GDM1 (cell line): ENCODE measurements at places on chromosomes 7 and 10.

- DNase-seq: no peak
These were observed 15.8 kb upstream of the MPP7 start for GRCh38 chr10:28318626-28319025.

GRCh38 chr7:120505770-120506169 is 232.8 kb downstream of the KCND2 start:
- no peak for DNase-seq

DNA sequence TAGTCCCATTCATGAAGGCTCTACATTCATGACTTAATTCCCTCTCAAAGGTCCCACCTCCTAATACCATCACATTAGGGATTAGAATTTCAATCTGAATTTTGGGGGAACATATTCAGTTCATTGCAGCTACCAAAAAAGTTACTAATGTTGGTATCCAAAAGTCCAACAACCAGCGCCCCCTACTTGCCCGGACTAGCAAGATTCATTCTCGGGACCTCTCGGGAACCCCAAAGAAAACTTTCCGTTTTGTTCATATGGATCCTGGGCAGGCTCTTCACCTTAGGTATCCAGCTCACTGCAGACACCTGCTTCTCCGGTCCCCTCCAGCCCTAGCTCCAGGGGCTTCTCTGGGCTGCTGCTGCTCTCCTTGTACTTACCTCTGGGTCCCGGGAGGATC is 8.9 kb upstream of the GRK5 start:
- DNase-seq: no peak

DNA sequence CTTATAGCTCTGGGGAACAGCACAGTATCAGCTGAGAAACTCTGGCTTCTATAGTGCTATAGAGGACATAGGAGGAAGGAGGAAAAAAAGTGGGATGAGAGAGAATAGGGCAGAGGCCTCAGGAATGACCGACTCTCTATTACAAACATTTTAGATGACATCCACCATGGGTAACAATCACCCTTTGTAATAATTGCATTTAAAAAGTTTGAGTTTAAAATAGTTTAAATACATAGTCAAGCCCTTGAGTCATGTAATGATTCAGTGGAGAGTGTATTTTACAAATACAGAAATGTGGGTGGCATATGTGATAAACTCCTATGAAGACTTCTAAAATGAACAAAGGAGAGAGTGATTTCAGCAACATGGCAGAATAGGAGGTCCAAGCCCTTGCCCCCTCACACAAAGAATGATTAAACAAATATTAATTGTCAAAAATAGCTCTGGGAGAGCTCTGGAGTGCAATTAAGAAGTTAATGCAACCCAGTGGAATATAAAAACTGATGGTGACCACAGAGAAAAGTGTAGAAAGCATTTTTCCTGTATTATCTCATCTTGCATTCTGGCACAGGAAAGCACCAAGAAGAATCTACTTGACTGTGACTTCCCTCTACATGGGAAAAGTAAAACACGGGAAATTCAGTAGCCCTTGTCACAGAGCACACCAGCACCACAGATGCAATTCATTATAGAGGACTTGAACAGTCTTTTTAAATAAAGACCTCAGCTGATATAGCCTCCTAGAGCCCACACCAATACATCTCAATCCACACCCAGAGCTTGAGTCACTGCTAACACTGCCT is 569.0 kb upstream of the SORCS1 start:
- no peak for DNase-seq

- no peak for DNase-seq
These were observed 31.7 kb upstream of the OPALIN start for GRCh38 chr10:96390460-96390864.

DNA sequence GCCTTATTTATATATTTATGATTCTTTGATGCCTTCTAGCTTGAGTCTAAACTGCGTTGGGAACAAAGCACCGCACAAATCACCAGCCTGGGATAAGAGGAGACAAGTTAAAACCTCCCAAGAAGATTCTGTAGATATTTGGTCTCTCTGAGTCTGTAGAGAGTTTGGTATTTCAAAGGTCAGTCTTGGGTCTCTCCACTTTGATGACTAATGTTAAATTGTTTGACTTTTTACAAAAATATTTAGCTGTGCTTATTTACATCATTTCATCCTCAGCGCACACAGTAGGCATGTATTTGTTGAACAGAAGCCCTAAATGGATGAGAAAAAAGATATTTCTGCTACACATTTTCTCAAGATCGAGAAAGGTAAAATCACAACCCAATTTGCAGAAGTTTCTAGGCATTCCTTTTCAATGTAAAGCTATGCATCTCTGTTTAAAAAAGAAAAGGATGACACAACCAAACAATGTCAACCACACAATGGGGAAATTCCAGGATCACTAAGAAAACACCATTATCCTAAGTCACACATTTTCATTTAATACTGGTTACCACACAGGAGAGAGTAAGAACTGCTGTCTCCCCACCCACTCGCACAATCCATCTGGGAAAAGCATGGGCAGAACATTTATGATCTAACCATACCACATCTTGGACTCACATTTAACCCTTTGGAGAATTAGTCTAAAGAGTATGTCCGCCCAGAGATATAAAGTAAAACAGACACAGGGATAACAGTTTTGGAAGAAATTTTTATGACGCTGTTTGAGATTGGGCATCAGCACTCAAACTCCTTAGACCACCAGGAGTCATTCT is 4.4 kb downstream of the CDK6 start:
- no peak for DNase-seq

DNA sequence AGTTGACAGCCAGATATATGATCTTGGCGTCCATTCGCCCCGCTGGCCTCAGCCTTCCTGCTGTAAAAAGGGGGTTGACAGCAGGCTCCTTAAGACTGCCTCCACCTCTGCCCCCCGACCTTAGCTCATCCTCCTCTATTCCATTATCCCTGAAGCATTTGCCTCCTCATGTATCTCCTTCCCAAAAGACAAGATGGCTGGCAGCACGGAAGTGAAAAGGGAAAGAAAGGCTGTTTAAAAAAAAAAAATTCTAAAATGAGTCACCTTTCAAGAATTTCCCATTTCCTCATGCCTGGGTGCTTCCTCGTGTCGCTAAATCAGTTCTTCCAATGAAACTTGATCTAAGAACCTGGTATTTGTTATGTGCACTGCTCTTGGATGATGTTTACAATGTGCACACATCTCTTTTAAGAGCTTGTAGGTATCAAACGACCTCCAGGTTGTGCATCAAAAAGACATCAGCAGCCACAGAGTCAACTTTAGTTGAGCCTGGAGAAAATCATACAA is 1.7 kb downstream of the SCRN1 start:
- DNase-seq: no peak

DNA sequence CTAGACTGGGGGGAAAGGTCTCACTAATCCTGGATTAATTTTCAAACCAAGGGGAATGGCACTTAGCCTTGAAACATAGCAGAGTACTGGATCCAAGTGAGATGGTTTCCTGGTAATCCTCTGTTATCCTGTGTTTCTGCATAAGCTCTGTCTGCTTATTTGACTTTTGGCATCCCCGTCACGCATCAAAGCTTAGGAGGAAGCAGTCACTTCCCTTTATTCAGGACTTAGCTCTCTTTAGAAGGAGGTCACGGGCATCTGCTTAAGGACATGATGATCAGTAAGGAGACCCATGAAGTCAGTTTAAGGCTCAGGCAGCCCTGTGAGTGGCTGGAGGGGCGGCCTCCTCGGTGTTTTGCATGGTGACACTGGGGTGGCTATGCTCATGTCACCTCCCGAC is 30.0 kb downstream of the TSPAN15 start:
- DNase-seq: peak; percentile 72

DNA sequence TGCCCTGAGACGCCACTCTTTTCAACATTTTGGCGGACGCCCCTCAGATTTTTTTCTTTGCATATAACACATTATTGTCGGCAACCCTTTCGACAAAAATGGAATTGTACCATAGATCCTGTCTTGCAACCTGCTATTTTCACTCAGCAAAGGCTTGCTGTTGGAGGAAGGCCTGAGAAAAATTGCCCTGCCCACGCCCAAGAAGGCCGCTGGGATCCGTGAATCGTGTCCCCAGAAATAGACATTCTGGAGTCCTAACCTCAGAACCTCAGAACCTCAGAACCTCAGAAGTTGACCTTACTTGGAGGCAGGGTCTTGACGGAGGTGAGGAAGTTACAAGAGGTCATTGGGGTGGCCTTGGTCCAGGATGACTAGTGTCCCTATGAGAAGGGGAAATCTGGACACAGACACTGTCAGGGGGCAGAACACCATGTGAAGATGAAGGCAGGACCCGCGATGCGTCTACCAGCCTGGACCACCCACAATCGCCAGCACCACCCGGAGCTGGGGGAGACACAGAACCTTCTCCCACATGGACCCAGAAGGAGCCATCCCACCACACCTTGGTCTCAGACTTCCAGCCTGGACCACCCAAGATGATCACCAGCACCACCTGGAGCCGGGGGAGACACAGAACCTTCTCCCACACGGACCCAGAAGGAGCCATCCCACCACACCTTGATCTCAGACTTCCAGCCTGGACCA is 19.1 kb upstream of the DNAAF5 start:
- DNase-seq: no peak

DNA sequence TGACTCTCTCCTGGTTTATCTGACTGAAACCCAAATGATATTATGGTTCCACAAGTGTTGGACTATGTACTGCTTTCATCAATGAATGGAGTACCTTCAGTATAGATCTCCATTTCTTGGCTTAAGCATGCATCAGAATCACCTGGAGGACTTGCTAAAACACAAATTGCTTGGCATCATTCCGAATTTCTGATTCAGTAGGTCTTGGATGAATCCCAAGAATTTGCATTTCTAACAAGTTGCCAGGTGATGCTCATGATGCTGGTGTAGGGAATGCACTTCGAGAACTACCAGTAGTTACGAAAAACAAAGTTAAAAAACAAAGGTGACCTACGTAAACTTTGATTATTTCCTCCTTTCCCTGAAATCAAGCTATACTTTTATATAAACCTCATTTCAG is 119.0 kb upstream of the FEZF1 start:
- no peak for DNase-seq

DNA sequence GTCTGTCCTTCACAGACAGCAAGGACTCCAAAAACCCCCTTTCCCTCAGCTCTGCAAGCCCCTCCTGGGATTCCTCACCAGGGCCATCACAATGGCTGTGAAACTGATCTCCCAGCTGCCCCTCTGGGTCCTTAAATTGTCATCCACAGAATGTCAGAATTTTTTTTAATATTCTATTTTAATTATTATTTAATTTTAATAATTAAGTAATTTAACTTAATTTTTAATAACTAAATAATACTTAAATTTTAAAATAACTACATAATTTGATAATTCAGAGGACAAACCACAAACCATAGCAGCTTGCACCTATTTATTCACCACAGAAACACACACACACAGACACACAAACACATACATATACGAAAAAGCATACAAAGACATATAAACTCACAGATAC is 565.8 kb upstream of the COBL start:
- DNase-seq: no peak

GRCh38 chr7:114048386-114049235 is 129.8 kb upstream of the PPP1R3A start:
- DNase-seq: no peak

DNA sequence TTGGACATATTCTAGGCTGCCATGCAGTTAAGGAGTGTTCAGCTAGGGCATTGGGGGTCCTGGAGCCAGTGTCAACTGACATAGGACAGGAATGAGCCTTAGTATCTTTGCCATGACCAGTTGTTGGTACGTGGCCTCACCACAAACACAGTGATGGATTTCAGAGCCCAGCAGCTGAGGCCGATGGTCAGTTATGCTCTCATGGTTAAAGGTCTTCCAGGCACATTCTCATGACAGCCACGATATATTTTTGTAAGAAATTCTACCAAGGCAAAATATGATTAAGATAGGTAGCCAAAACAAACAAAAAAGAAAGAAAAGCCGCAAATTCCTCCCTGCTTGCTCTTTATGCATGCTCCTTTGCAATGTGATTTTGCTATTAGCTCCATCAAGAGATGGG is 47.8 kb downstream of the CDHR3 start:
- DNase-seq: no peak

GRCh38 chr10:48523212-48523819 is 81.6 kb downstream of the ARHGAP22 start:
- no peak for DNase-seq

DNA sequence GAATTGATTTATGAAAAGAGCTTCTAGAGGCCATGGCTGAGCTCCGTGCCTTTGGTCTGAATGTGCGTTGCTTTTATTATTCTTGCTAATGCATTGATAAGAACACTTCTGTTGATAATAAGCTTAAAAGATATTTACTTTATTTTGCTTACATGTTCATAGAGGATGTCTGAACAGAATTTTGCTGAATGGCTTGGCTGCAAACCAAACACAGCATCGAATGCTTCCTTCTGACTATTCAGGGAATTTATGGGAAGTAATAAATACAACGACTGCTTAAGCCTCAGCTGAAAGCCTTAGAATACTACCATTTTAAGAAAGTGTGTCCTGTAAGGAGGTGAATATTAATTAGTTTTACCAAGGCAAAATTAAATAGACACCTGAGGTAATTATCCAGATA is 643.5 kb upstream of the POT1 start:
- DNase-seq: no peak

DNA sequence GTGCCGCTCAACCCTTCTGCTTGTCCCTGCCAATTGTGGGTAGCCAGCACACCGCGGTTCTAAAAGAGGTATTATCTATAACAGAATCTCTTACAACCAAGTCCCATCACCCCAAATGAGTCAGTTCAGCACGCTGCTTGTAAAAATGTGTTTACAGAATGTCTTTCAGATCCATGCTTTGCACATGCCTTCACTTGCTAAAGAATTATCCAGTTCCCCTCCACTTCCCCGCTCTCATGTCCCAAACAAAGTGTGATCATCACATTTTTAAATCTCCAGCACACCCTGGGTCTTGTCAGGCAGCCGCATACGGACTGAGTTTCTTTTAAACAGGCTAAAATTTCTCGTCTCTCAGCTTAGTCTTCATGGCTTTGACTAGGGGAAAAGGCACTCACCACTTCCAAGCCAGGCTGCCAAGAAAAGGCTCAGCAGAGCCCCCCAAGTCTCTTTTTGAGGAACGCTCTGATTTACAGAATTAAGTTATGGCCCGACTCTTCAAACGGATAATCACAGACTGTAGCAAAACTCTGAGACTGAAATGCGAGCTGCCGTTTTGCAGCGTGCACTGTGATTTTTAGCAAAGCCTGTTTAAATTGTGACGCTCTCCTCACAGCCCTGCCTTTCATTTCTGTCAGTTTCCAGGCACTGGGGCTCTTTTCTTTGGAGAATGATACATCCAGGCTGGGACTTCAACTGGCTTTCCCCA is 29.8 kb upstream of the FGFR2 start:
- DNase-seq: no peak

- no peak for DNase-seq
These were observed 158.6 kb upstream of the MAGI2 start for GRCh38 chr7:79612022-79612421.

DNA sequence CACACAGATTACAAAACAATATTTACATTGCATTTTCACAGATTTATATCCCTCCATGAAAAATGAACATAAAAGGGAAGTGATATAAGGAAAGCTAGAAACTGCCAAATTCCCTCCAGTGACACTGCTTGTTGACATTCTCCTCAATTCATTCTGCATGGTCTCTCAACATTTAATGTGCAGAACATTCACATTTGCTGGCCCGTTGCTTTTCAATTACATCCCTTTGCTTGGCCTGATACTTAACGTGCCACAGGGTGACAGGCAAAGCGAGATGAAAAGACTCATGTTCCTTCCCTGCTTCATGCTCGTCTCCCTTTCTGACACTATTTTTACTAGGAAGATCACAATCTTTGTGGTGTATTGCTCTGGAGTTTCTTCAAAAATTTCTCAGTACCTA is 1019.7 kb upstream of the LRRN3 start:
- DNase-seq: no peak

- DNase-seq: no peak
These were observed 4.0 kb downstream of the TNRC18 start for GRCh38 chr7:5419539-5420066.
